ENCODE measurements at places on chromosomes 2 and 18. TPM values are rescaled to one million over a fixed set of nuclear protein-coding genes. Genes with fewer than 3 reads are reported as not detected.

Gene ATP6V1C2
- total RNA-seq, result not detected

Gene KCNG3
- total RNA-seq, result not detected

Gene BOLL
- not detected for total RNA-seq

Gene FOXD4L1
- 0.42 TPM for total RNA-seq

Gene MROH2A
- total RNA-seq, result not detected

Gene CFAP65
- total RNA-seq, result not detected

Gene IL1B
- total RNA-seq, result 1.3 TPM

Gene GRB14
- not detected for total RNA-seq

Gene SPP2
- not detected for total RNA-seq

Gene ABHD1
- 1.3 TPM for total RNA-seq

Gene SKOR2
- total RNA-seq, result not detected

Gene RAPGEF4
- not detected for total RNA-seq

Gene ACVR1C
- total RNA-seq, result 6.3 TPM

Gene CAVIN2
- not detected for total RNA-seq

Gene REG3G
- total RNA-seq, result not detected

Gene GALR1
- not detected for total RNA-seq

Gene VIL1
- not detected for total RNA-seq

Gene TRIM43
- total RNA-seq, result not detected

Gene LOXHD1
- total RNA-seq, result not detected

Gene MDH1B
- total RNA-seq, result 0.17 TPM

Gene MARCHF4
- total RNA-seq, result not detected

Gene EFR3B
- 0.14 TPM for total RNA-seq

Gene SAG
- not detected for total RNA-seq

Gene TBR1
- total RNA-seq, result not detected

Gene AMER3
- not detected for total RNA-seq

Gene ZNF519
- total RNA-seq, result 13.6 TPM

Gene NDC80
- 3.8 TPM for total RNA-seq

Gene CCL20
- total RNA-seq, result 2.6 TPM

Gene DSG4
- total RNA-seq, result not detected

Gene CCDC93
- total RNA-seq, result 73.3 TPM

Gene IL18RAP
- total RNA-seq, result 6.5 TPM

Gene TEX44
- total RNA-seq, result not detected

Gene TRIB2
- total RNA-seq, result 123 TPM

Gene BCL11A
- 0.12 TPM for total RNA-seq

Gene CDK15
- total RNA-seq, result not detected

Gene TYW5
- 11.6 TPM for total RNA-seq

Gene CFAP53
- 1.6 TPM for total RNA-seq
